ENCODE measurements at places on chromosomes 2 and 18.

GRCh38 chr2:181404472-181404871, 52.7 kb upstream of the ITGA4 start:
- DNase-seq: no peak

- no peak for DNase-seq
Observed at GRCh38 chr2:27709960-27710575, 46.4 kb downstream of the SLC4A1AP start.

GRCh38 chr2:48134704-48135103, 228.4 kb upstream of the FBXO11 start:
- DNase-seq: no peak

- no peak for DNase-seq
Observed at GRCh38 chr18:50076277-50076676, 118.7 kb downstream of the MYO5B start.

- DNase-seq: no peak
Observed at GRCh38 chr18:51290860-51291259, 93.4 kb upstream of the MEX3C start.

GRCh38 chr2:219443016-219443696, 8.5 kb downstream of the SPEG start:
- DNase-seq: no peak

DNA sequence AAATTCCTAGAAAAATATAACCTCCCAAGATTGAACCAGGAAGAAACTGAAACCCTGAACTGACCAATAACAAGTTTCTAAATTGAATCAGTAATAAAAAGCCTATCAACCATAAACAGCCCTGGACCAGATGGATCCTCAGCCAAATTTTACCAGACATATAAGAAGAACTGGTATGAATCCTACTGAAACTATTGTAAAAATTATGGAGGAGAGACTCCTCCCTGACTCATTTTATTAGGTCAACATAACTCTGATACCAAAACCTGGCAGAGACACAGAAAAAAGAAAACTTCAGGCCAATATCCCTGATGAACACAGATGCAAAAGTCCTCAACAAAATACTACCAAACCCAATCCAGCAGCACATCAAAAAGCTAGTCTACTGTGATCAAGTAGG, 11.3 kb downstream of the NT5C1B start:
- DNase-seq: no peak

GRCh38 chr2:172639256-172639655, 83.4 kb downstream of the PDK1 start:
- DNase-seq: no peak

DNA sequence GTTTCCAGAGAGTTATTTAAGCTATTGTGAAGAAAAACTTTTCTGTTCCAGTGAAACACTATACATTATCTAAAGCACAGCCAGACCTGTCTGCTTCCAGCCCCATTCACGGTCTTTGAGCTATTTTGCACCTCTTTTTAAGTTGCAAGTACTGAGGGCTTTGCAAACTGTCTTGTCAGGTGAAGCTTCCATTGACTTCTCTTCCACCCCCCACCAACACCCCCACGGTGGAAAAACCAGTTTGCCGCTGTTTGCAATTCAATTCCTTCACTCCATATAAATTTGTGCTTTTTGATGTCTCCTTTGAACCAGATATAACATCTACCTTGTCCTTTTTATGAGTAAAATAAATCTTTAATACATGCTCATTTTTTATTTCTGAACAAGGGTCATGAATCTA, 15.7 kb downstream of the B3GNT7 start:
- DNase-seq: no peak

- peak; percentile 55 for DNase-seq
Observed at GRCh38 chr18:45974088-45974536, 7.0 kb upstream of the EPG5 start.

- DNase-seq: no peak
Observed at GRCh38 chr2:36403675-36404230, 48.2 kb downstream of the CRIM1 start.

- no peak for DNase-seq
Observed at GRCh38 chr2:167420211-167420610, 531.9 kb downstream of the XIRP2 start.

DNA sequence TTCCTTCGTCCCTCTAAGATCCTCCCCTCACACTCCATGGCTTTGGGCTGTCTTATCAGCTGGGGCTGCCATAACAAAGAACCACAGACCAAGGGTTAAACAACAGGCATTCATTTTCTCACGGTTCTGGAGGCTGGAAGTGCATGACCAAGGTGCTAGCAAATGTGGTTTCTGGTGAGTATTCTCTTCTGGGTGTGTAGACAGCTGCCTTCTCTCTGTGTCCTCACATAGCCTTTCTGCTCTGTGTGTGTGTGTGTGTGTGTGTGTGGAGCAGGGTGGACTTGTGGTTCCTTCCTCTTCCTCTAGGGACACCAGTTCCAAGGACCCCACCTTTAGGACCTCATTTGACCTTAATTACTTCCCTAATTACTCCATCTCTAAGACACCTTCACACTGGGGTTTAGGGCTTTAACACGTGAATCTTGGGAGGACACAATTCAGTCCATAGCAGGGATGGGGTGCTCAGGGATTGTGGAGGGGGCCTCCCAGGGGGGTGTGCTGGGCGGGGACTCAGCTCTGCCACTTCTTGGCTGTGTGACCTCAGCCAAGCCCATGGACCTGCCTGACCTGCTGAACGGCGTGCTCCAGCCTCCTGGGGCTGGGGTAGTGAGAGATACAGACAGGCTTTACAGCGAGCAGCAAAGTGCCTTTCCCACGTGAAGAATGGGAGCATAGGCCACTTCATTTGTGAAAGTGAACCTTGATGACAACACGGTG, 38.0 kb downstream of the ACKR3 start:
- no peak for DNase-seq

GRCh38 chr2:178128836-178129630, 16.8 kb downstream of the RBM45 start:
- no peak for DNase-seq

DNA sequence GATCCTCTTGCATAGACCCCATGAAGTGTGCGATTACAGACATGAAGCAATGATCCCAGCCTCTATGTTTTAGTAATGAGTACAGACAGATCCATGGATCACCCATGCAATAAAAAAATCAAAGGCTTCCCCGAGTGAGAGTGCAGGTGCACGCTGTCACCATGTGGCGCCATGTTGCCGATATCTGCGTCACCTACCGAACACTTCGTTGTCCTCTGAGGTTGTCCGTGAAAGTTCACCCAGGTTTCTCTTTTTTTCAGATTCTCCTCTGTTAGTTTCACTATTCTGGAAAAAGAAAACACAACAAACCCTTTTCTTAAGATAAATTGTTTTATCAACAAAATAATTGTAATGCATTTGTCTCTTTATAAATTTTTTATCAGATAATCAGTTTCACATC, 66.5 kb downstream of the MBP start:
- DNase-seq: no peak

All from CD4-positive, alpha-beta T cell (primary cell).